ENCODE measurements at places on chromosomes 7 and 10.

DNA sequence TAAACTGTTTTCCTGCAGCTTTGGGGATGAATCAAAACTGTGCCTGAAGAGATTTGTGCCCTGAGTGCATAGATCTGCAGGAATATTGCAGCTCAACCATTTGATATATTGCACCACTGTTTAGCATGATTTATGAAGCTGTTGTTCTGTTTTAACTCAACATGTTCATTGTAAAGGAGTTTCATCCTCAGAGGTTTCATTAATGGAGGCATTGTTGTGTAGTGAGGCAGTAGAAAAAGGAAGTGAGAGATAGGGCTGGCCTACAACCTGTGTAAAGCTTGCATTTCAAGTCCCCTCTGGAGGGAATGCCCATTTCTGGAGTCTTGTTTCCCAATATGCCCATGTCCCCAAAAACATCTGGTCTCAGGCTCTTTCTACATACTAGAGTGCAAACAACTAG lies 67.5 kb downstream of the DNAJC12 start:
- no peak for DNase-seq

DNA sequence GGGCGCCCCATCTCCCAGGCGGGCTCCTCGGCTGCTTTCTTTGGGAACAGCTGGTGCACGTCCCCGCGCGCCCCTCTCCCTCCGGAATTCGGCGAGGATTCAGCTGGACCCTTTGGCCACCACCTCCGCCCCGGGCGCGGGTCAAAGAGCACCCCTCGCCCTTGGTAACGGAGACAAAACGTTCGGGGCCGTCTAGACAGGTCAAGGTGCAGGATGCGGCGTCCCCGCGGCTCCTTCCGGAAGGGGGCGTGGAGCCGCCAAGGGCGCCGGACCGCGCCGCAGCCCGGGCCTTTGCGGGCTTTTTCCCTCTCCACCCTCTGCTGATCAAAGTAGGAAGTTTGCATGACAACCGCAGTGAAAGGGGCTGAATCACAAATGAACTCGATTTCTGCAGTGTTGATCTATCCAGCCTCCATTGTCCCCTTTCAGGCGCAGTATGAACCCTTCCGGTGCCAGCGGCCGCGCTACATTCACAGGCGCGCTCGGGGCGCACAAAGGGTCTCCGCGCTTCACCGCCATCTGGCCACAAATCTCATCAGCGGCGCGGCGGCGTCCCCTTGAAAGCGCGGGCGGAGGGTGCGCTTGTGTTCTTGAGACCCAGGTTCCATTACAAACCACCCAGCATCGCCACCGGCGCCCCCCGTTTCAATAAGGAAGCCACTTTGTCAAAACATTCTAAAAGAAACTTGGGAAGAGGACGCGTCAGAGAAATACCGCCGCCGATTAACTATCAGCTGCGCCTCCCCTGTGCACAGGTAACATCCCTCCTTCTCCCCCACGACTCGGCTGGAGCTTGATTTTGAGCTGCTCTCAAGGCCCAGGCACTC lies 36.4 kb downstream of the CNPY1 start:
- DNase-seq: no peak

GRCh38 chr10:110774069-110775019 lies 97.4 kb upstream of the PDCD4 start:
- DNase-seq: no peak

- no peak for DNase-seq
Observed at GRCh38 chr10:91643700-91644099, 10.8 kb upstream of the PPP1R3C start.

GRCh38 chr10:22615819-22616499 lies 98.4 kb downstream of the PIP4K2A start:
- no peak for DNase-seq

GRCh38 chr10:75606203-75606779 lies 174.9 kb downstream of the LRMDA start:
- DNase-seq: no peak

- no peak for DNase-seq
Observed at GRCh38 chr7:105285118-105285874, 103.4 kb downstream of the SRPK2 start.

- DNase-seq: peak; percentile 26
Observed at GRCh38 chr7:3092468-3092867, 48.8 kb upstream of the CARD11 start.

DNA sequence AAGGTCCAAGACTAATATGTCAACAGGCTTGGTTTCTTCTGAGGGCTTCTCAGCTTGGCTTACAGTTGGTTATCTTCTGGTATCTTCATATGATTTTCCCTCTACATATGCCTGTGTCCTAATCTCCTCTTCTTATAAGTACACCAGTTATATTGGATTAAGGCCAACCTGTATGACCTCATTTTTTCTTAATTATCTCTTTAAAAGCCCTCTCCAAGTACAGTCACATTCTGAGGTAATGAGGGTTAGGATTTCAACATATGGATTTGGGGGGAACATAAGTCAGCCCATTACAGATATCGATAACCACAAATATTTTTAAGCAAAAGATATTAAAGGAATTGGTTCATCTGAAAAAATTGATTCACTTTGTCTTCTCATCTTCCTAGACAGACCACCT lies 49.2 kb downstream of the IQUB start:
- no peak for DNase-seq

- DNase-seq: no peak
Observed at GRCh38 chr7:36202398-36202797, 49.3 kb downstream of the EEPD1 start.

- DNase-seq: no peak
Observed at GRCh38 chr10:132588301-132589013, 50.9 kb downstream of the INPP5A start.

GRCh38 chr7:142513178-142513955 lies 235.9 kb upstream of the PRSS1 start:
- DNase-seq: no peak

DNA sequence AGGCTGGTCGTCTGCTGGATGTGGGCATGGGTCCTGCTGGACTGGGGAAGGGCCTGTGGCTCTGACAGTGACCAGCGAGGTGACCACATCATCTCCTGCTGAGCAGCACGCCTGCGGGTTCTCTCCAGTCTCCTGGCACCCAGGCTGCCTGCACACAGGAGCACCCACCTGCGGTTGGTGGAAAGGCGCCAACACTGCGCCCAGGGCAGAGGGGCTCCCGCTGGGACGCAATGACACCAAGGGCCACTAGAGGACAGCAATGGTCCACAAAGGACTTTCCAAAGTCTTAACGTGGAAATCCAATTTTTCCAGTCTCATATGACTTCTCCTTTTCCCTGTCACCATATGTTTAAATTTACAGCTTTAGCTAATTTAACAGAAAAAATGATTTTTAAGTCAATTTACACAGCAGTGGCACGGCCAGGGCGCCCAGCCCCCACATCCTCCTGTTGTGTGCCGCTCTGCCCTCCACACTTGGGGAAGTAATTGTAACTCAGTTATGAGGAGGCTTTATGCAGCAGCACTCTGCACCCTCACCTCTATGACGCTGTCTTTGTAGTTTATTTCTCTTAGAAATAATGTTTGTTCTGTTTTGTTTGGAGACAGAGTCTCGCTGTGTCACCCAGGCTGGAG lies 38.1 kb downstream of the CFAP46 start:
- DNase-seq: no peak

DNA sequence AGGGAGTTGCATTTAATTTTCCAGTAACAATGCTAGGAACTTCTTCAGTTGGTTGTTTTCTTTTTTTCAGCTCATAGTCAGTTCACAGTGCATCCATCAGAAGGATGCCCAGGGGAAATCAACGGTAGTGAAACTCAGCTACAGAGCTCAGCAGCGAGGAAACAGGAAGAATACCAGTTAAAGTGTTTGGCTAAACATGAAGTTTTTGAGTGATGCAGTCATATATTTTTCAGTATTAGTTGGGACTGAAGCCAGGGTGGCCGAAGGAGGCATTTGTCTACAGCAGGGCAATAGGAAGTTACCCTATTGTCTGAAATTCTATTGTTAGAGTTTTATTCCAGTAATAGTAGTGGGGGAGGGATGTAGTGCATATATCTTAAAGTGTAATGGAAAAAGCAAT lies 45.3 kb upstream of the MALRD1 start:
- no peak for DNase-seq

DNA sequence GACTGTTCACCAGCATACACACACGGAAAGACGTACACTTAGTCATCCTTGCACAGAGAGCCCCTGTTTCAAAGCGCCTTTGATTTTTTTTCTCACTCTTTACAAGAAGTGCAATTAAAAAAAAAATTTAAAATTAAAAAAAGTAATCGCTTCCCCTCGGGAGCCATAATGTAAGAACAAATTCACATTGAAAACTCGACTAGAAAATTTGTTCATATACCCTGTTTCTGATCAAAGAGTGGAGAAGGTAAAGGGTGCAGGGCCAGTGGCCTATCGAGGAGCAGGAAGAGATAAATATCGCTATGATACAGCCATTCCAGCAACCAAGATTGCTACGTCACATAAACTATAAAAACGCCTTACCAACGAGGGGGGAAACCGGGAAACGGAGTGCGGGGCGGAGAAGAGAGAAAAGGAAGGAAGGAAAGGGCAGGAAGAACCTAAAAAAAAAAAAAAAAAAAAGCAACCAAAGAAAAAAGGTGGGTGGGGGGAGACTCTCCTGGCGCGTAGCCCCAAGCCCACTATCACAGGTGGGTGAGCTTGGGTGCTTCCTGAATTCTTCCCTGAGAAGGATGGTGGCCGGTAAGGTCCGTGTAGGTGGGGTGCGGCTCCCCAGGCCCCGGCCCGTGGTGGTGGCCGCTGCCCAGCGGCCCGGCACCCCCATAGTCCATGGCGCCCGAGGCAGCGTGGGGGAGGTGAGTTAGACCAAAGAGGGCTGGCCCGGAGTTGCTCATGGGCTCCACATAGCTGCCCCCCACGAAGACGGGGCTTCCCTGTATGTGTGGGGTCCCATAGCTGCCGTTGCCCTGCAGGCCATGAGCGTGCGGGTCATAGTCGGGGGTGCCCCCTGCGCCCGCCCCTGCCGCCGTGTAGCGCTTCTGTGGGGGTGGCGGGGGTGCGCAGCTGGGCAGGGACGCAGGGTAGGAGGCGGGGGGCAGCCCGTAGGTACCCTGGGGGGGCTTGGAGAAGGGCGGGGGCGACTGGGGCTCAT lies 5.2 kb upstream of the HOXA2 start:
- no peak for DNase-seq

- no peak for DNase-seq
Observed at GRCh38 chr7:19268737-19269136, 123.5 kb upstream of the FERD3L start.

GRCh38 chr7:158655931-158656441 lies 48.6 kb downstream of the NCAPG2 start:
- DNase-seq: no peak

DNA sequence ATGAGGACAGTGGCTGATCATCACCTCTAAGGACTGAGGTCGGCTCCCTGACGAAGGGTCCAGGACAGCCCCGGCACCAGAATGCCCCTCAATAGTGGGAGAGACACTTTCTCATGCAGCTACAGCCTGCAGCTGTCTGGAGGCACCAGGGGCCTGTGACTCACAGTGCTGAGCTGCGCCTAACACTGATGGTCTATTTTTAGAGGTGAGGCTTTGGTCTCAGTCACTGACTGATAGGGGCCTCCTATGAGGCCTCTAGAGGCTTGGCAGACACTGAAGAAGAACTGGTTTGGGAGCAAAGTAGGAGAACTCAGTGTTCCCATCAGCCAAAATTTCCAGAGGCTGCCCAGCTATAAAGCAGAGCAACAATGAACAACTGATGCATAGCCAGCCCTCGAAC lies 130.1 kb downstream of the COBL start:
- no peak for DNase-seq

- no peak for DNase-seq
Observed at GRCh38 chr10:78224602-78225001, 190.9 kb downstream of the RPS24 start.

GRCh38 chr10:1558906-1559305 lies 178.4 kb downstream of the ADARB2 start:
- no peak for DNase-seq

DNA sequence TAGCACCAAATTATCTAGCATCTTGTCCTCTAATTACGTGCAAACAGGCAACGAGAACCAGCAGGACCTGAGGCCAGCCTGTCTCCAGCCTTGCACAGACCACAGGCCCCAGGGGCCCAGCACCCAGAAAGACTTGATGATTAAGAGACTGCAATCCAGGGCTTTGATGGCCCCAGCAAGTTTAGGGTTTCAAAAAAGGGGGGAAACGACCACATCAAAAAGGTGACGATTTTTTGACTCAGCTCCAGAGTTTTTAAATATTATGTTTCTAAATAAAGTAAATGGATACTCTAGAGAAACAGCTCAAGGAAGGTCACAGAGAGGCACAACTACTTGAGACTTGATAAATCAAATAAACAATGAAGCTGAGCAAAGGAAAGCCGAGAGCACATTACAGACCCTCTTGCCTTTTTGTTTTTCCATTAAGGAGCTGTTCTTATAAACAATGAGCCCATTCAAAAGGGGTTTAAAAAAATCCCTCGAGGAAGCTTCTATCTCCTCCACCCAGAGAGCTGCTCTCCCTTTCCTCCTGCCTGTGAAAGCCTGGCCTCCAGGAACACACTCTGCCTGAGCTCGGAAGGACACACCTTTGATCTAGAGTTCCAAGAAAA lies 44.1 kb downstream of the GLI3 start:
- no peak for DNase-seq

- no peak for DNase-seq
Observed at GRCh38 chr7:135616136-135616535, 46.2 kb upstream of the STMP1 start.

DNA sequence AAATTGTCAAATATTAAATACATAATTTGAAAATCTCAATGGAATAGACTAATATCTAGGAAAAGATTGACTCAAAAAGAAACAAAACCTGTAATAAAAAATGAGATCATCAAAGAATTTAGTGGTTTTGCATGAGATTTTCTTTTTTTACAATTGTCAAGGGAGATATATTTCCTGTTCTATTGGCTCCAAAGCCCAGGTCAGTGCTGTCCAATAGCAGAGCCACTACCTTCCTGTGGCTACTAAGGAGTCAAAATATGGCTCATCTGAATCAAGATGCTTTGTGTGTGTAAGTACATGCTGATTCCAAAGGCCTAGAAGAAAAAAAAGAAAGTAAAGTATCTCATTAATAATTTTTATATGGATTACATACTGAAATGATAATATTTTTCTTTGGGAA lies 191.9 kb downstream of the C7orf25 start:
- DNase-seq: no peak

DNA sequence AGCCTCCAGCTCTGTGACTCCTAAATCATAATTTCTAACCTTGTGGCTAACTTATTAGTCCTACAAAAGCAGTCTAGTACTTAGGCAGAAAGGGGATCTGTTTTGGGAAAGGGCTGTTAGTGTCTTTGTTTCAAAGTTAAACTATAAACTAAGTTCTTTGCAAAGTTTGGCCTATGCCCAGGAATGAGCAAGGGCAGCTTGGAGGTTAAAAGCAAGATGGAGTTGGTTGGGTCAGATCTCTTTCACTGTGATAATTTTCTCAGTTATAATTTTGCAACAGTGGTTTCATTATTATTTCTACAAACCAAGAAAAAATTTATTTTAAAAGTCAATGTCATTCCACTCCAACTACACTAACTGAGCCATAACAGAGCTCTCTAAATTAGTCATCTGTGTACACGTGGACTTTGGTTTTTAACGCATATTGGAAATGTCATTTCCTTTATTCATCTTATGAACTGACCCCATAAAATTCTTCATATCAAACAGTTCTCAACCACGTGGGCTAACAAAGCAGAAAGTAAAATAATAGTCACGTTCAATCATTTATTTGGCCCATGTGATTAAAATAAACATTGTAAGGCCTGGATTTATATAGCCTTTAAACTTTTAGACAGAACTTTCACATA lies 143.2 kb upstream of the C7orf33 start:
- no peak for DNase-seq
